ENCODE measurements at places on chromosomes 12 and 14. TPM values are rescaled to one million over a fixed set of nuclear protein-coding genes. Genes with fewer than 3 reads are reported as not detected.

SBNO1 gene
- total RNA-seq: 56.1 TPM

GRCh38 chr12:86526060-86526595, 269.9 kb upstream of the MGAT4C start:
- H3K4me3 ChIP-seq: no peak overlapping the region
- no peaks in the 10 kb centered on the region for H3K36me3 ChIP-seq
- no peak overlapping the region for H3K27ac ChIP-seq
- H3K27me3 ChIP-seq: no peaks in the 10 kb centered on the region

RAB2B gene
- total RNA-seq: 26.5 TPM

- H3K36me3 ChIP-seq: no peaks in the 10 kb centered on the region
- no peaks in the 10 kb centered on the region for H3K27me3 ChIP-seq
- DNase-seq: no peak
Measured at GRCh38 chr12:80766897-80767296, 50.2 kb downstream of the MYF5 start.

CCDC177 gene
- 0.05 TPM for total RNA-seq

PLXNC1 gene
- total RNA-seq: 15.0 TPM

DNA sequence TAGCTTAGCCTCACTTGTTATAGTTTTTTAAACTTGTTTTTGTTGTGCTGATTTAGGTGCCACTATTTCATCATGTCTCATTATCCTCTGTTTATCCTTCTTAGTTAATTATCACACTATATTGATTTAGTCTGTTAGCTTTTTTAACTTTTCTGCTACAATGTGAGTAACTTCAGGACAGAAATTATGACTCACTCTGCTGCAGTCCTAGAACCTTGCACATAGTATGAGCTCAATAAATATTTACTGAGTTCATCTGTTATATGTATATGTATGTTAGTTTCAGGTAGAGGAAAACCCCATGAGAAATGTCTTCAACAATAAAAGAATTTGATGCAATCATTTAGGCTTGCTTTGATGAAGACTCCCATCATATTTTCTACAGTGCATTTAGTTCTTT, 224.3 kb upstream of the NAV3 start:
- no peak overlapping the region for H3K27ac ChIP-seq
- H3K36me3 ChIP-seq: no peaks in the 10 kb centered on the region
- H3K4me1 ChIP-seq: no peaks in the 10 kb centered on the region
- H3K4me3 ChIP-seq: no peak overlapping the region
- no peak for DNase-seq

DNA sequence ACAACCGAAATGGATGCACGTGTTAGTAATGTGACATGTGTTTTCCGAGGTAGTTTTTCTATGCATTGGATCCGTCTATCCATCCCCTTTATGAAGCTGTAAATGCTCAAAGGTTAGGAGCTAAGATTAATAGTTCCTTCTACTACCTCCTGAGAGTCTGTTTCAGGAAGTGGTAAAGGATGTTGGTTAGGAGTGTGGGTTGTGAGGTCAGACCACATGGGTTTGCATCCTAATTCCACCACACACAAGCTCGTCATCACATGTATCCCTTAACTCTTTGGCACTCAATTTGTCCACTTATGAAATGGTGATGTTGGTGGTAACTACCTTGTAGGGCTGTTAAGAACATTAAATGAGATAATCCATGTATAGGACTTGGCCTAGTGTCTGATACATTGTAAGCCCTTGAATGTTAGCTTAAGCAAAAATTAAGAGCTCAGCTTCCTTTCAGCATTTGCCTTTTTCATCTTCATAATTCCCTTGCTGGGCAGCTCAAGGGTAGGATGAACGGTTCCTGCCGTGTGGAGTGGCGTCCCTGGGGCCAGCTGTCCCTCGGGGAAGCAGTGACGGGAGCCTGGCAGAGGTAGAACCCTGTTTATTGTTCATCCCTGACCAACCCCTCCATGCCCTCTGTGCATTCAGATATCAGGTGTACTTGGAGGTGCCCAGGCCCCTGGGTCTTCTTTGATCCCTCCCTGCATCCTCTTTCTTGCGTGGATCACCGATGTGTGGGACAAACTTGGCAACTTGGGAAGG, 52.3 kb downstream of the TSPAN9 start:
- peaks cover 14% of the 10 kb centered on the region for H3K4me1 ChIP-seq
- H3K36me3 ChIP-seq: no peaks in the 10 kb centered on the region
- peaks cover 47% of the 10 kb centered on the region for H3K27me3 ChIP-seq
- no peak overlapping the region for H3K4me3 ChIP-seq
- peak; percentile 74 for DNase-seq
